ENCODE measurements at places on chromosomes 2 and 18. TPM values are rescaled to one million over a fixed set of nuclear protein-coding genes. Genes with fewer than 3 reads are reported as not detected.

PID1 gene
- not detected for total RNA-seq

VWA3B gene
- not detected for total RNA-seq

TMEM163 gene
- total RNA-seq: not detected

GRCh38 chr18:79926306-79926705, 25.1 kb downstream of the SLC66A2 start:
- peaks cover 44% of the 10 kb centered on the region for H3K36me3 ChIP-seq
- H3K4me3 ChIP-seq: no peak overlapping the region
- DNase-seq: no peak
- H3K4me1 ChIP-seq: no peaks in the 10 kb centered on the region
- H3K27me3 ChIP-seq: no peaks in the 10 kb centered on the region

- DNase-seq: no peak
- peaks cover 11% of the 10 kb centered on the region for H3K4me1 ChIP-seq
- no peaks in the 10 kb centered on the region for H3K27me3 ChIP-seq
- H3K4me3 ChIP-seq: no peak overlapping the region
Observed at GRCh38 chr2:33859176-33859575, 260.1 kb upstream of the FAM98A start.

DNA sequence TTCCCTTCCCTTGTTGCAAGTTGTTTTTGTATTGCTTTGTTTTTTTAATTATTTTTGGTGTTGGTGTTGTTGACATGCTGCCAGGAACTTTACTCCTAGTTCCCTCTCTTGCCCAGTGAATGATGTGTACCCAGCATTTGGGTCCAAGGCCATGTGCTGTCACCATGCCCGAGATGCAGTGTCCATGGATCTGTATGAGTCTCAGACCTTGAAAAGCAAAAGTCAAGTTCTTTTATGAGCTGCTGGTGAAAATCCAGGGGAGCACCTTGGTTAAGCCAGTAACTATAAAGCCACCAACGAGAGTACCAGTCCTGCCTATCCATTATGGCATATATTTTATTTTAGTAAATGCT, 236.4 kb downstream of the BCL11A start:
- peaks cover 6% of the 10 kb centered on the region for H3K4me1 ChIP-seq
- H3K4me3 ChIP-seq: no peak overlapping the region
- no peak for DNase-seq

GRCh38 chr2:235537186-235537585, 43.3 kb downstream of the AGAP1 start:
- H3K4me1 ChIP-seq: no peaks in the 10 kb centered on the region
- DNase-seq: no peak
- H3K27me3 ChIP-seq: no peaks in the 10 kb centered on the region
- no peak overlapping the region for H3K4me3 ChIP-seq
- H3K36me3 ChIP-seq: no peaks in the 10 kb centered on the region

DNA sequence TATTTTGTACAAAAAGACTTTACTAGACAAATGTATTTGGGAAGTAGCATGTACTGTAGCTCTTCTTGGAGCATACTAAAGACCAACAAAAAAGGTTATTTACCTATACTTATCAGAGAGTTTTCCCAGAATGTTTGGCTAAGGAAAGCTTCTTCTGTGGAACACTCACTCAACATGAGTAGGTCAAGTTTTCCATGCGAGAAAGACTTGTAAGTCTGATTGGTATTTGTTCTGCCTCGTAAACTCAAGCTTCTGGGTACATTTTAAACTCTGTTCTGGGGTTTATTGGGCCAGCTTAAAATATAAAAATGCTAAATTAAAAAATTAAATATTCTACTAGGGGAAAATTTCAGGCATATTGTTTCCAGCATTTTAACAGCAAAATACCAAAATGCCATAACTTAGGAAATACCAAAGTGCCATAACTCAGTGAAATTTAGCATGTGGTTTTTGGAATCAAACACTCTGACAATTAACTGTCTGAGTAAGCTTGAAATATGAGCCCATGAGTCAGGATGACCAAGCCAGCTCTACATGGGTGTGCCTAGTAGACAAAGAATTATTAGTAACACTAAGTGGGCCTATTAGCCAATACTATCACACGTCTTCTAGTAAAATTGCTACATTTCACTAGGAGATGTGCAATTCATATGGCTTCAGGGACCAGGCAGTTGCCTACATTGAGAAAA, 47.3 kb upstream of the SERPINE2 start:
- DNase-seq: no peak
- H3K4me1 ChIP-seq: no peaks in the 10 kb centered on the region
- H3K27ac ChIP-seq: no peak overlapping the region
- no peaks in the 10 kb centered on the region for H3K27me3 ChIP-seq

GRCh38 chr2:11891671-11892440, 145.4 kb downstream of the LPIN1 start:
- DNase-seq: no peak
- H3K4me1 ChIP-seq: no peaks in the 10 kb centered on the region
- no peak overlapping the region for H3K4me3 ChIP-seq
- H3K27me3 ChIP-seq: no peaks in the 10 kb centered on the region
- peaks cover 9% of the 10 kb centered on the region for H3K36me3 ChIP-seq

DNA sequence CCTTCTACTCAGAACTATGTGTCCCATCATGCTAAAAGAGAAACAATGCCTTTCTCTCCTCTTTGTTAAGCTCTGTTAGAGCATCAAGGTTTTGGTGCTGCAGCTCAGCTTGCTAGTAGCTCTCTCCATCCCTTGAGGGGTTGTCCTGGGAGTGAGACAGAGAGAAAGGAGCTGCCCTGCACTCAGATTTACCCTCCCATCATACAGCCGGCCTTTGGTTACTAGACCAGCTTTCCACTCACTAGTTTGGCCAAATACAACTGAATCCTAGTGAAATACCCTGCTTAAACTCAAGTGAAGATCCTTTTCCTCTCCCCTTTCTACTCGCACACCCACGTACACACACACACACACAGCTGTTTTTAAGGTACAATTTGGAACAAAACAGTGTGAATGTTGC, 2.3 kb upstream of the CHN1 start:
- peaks cover 43% of the 10 kb centered on the region for H3K27me3 ChIP-seq
- H3K4me3 ChIP-seq: no peak overlapping the region
- no peaks in the 10 kb centered on the region for H3K36me3 ChIP-seq
- peaks cover 2% of the 10 kb centered on the region for H3K4me1 ChIP-seq

GRCh38 chr2:62539606-62540407, 33.8 kb upstream of the TMEM17 start:
- no peak overlapping the region for H3K4me3 ChIP-seq
- no peak overlapping the region for H3K27ac ChIP-seq

DNA sequence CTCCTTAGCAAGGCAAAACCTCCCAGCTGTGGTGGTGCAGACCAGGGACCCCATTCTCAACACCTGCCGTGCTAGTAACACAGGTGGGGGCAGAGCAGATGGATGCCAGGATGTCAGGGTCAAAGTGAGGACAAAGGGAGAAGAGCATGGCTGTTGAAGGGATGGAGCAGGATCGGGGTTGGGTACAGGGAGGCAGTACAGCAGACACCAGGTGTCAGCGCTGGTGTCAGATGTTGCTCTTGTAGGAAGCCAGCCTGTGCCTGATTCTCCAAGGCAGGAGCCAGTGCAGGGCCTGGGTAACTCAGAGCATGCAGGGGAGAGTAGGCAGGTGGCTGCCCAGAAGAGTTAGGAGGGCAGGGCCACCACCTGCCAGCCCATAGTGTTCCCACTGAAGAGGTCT, 222.1 kb upstream of the SPRED2 start:
- no peaks in the 10 kb centered on the region for H3K4me1 ChIP-seq
- H3K4me3 ChIP-seq: no peak overlapping the region
- H3K27ac ChIP-seq: no peak overlapping the region
- H3K27me3 ChIP-seq: peaks cover 2% of the 10 kb centered on the region
- no peak for DNase-seq

- no peak for DNase-seq
- no peaks in the 10 kb centered on the region for H3K36me3 ChIP-seq
- H3K27ac ChIP-seq: no peak overlapping the region
- H3K4me3 ChIP-seq: no peak overlapping the region
Observed at GRCh38 chr2:99801327-99801901, 311.6 kb upstream of the REV1 start.

DNA sequence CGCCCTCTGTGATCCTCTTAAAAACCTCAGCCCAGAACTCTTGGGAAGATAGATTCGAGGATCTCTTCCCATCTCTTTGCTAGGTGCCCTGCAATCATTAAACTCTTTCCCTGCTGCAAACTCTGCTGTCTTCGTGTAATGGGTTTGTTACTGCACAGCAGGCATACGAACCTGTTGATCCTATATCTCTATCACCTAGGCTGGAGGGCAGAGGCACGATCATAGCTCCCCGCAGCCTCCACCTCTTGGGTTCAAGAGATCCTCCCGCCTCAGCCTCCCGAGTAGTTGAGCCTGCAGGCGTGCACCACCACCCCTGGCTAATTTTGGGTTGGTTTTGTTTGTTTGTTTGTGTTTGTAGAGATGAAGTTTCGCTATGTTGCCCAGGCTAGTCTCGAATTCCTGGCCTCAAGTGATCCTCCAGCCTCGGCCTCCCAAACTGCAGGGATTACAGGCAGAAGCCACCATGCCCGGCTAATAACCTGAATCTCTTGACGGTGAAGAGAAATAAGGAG, 493 bp upstream of the BBS5 start:
- H3K27me3 ChIP-seq: no peaks in the 10 kb centered on the region
- H3K36me3 ChIP-seq: no peaks in the 10 kb centered on the region
- H3K4me1 ChIP-seq: peaks cover 13% of the 10 kb centered on the region
- peak overlapping the region; percentile 30 for H3K27ac ChIP-seq
- peak overlapping the region; percentile 81 for H3K4me3 ChIP-seq
- no peak for DNase-seq
